ENCODE measurements at places on chromosomes 13 and 19.

DNA sequence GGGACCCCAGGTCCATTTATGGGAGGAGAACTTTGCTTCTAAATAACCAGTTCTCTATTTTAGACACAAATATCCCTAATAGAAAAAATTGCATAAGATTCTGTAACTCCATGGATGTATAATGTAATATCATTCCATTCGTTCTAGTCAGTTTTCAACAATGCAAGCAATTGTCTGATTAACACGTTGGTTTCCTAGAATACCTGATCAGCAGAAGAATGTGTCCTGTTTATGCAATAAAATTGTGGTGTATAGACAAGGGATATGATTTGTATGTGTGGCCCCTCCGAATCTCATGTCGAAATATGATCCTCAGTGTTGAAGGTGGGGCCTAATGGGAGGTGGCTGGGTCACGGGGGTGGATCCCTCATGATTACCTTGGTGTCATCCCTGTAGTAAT lies 62.1 kb downstream of the RUBCNL start:
- peak; percentile 50 for DNase-seq

DNA sequence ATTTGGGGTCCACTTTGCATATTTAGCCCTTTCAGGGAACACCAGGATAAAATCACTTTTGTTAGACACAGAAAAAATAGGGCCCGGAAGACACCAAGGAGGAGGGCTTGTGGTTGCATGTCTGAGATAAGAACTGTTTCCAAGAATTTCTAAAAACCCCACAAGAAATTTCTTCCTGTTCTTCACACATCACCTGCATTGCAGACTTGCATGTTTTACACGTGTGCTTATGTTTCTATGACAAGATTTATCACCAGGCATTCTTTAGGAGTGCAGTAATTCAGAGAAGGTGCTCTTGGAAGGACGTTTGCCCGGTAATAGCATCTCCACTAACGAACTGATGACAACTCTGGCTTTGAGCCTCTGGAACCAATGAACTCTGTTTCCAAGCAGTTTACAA lies 7.1 kb upstream of the ACTL9 start:
- DNase-seq, result no peak

GRCh38 chr19:572743-573518 lies 535 bp downstream of the BSG start:
- peak; percentile 60 for DNase-seq

GRCh38 chr19:49125025-49125731 lies 5.8 kb downstream of the PPFIA3 start:
- no peak for DNase-seq
